ENCODE measurements at places on chromosomes 13 and 19. TPM values are rescaled to one million over a fixed set of nuclear protein-coding genes. Genes with fewer than 3 reads are reported as not detected.

DNA sequence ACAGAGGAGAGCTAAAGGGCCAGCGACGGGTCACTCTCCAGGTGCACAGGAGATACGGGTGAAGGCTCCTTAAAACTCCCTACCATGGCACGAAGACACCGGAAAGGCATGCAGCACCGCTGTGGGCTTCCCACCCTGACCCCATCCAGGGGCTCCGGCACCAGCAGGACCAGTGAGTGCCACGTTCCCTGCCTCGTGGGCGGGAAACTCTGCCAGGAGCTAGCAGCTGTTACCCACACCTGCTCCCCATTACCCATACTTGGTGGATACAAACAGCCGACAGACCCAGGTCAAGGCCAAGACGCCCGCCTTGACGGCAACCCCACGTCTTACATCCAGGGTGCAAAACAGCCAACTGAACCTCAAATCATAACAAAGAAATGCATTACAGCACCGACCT lies 56.7 kb downstream of the GNG7 start:
- no peak overlapping the region for H3K4me3 ChIP-seq
- H3K4me1 ChIP-seq, result no peaks in the 10 kb centered on the region
- H3K36me3 ChIP-seq, result no peaks in the 10 kb centered on the region
- no peak overlapping the region for H3K27ac ChIP-seq
- DNase-seq, result no peak
- H3K27me3 ChIP-seq, result peaks cover 6% of the 10 kb centered on the region

DNA sequence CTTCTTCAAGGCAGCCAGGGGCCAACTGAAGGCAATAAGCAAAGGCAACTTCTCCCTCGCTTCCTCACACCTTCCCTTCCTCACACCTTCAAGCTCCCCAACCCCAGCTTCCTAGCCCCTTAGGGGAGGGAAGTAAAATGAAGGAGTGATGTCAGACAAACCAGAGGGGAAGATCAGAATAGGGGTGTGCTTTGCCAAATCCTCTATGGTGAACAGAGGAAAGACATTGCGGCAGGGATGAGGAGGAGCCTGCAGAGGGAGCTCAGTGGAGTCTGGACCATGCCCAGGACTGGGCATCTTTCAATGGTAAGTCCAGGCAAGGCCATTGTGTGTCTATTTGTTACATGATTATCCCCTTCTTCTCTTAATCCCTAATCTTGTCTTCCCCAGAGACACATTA lies 164.0 kb downstream of the TSHZ3 start:
- peak; percentile 48 for DNase-seq
- H3K27ac ChIP-seq, result no peak overlapping the region
- H3K4me1 ChIP-seq, result no peaks in the 10 kb centered on the region
- H3K27me3 ChIP-seq, result no peaks in the 10 kb centered on the region
- H3K36me3 ChIP-seq, result peaks cover 2% of the 10 kb centered on the region

DNA sequence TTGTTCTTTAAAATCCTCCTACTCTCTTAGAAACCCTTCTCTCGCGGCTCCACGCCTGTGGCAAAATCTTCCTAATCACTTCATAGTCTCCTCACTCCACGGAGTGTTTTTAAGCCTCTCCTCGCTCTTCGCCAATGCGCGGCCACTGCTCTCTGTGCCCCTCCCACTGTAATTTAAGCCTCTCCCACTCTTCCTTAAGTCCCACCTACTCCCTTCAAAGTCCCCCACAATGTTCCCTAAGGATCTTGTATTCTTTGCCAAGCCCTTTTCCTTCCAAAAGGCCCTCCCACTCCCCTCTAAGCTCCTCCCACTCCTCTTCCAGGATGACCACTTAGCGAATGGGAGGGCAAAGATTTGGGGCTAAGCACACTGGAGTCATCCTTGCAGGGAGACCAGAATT lies 1.3 kb downstream of the FIZ1 start:
- peaks cover 14% of the 10 kb centered on the region for H3K4me1 ChIP-seq
- no peak for DNase-seq
- H3K27ac ChIP-seq, result no peak overlapping the region
- no peaks in the 10 kb centered on the region for H3K27me3 ChIP-seq

DNA sequence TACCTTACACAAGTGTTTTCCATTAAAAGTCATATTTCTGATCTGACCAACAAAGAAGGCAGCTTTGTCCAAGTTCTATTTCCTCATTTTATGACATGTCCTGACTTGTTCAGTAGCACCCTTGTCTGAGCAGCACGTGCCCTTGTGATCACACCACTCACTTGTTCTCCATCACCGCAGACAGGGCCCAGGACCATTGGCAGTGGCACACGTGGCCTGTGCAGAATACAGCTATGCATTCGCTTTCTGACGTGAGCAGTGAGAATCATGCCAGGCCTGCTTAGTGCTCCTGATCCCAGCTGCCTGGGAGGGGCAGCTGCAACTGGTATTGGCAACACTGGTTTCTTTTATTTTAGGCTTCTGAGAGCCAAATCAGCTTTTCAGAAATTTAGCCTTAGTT lies 134.2 kb downstream of the FRY start:
- H3K27ac ChIP-seq, result no peak overlapping the region
- no peaks in the 10 kb centered on the region for H3K27me3 ChIP-seq
- DNase-seq, result no peak
- H3K4me3 ChIP-seq, result no peak overlapping the region
- H3K4me1 ChIP-seq, result no peaks in the 10 kb centered on the region

DNA sequence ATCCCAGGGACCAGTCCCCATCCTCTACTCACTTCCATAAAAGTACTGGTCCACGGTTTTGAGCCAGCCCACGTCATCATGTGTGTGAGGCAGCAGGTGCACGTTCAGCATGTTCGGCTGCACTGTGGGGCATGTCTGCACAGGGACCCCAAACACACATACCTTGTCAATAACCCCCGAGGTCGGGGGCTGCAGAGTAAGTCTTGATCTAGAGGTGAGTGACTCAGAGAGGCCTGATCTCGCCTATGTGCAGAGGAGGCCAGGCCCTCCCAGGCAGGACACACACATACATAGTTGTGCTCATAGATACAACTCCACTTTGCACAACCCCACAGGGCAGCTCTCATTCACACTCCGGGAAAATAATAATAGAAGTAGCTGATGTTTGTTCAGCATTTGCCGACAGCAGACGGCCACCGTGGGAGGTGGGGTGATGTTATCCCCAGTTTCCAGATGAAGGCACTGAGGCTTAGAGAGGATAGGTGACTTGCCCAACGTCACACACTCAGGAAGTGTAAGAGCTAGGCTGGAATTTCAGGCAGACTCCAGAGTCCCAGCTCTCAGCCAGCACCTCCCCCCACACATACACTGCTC lies 774 bp downstream of the MAN2B1 start:
- peaks cover 33% of the 10 kb centered on the region for H3K4me1 ChIP-seq
- peaks cover 3% of the 10 kb centered on the region for H3K36me3 ChIP-seq
- H3K27me3 ChIP-seq, result no peaks in the 10 kb centered on the region
- H3K27ac ChIP-seq, result peak overlapping the region; percentile 67
- DNase-seq, result no peak

DNA sequence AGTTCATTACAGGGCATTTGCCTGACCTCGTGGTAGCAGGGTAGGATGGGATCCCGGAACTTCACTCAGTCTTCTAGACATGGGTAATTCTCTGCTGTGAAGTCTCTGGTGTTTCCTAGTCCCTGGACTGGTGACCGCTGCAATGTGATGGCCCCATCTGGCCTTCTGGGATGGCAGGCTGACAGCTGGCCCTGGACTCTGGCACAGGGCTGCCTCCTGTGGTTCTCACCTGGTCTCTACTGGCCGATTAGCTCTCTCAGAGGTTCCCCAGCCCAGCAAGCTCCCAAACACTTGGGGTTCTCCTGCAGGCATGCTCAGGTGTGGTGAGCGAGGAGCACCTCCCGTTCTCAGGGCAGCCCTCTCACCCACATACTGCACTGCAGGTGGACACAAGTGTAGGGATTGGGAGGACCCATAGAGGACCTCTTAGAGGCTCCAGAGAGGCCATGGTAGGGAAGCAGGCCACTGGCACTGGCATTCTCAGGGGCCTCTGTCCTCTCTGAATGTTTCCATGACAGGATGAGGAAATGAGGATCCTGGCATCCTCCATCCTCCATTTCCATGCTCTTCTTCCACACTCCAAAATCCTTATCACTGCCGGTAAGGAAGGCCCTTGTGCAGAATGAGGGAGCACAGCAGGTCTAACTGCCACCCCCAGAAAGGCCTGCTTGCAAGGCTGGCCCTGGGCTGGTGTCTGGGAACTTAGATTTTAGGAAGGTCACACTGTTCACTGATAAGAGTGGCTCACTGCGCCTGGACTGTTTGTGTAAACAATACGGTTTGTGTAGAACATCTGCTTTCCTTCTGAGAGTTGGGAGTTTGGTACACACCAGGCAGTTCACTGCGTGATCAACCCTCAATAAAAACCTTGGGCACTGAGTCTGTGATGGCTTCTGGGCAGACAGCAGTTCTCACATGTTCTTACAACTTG lies 31.5 kb upstream of the FARP1 start:
- H3K4me3 ChIP-seq, result no peak overlapping the region
- peaks cover 2% of the 10 kb centered on the region for H3K27me3 ChIP-seq
- H3K36me3 ChIP-seq, result no peaks in the 10 kb centered on the region
- H3K27ac ChIP-seq, result no peak overlapping the region
- DNase-seq, result no peak

DNA sequence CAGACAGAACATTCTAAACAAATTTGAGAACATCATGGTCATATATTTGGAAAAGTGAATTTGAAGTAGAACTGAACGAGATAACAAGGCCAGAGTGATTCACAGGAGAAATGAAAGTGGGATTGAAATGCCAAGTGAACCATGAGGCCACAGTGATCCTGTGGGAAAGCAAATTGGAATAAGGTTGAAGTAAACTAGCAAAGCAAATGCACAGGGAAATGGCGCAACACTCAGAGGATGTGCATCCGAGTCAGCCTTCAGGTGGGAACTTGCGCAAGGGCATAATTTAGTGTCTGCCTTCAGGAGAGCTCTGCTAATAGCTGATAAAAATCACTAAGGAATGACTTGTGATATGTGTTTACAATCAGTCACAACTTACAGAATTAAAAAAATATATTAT lies 696.6 kb downstream of the LIG4 start:
- H3K27me3 ChIP-seq, result no peaks in the 10 kb centered on the region
- H3K27ac ChIP-seq, result no peak overlapping the region
- no peak overlapping the region for H3K4me3 ChIP-seq
- no peak for DNase-seq

GRCh38 chr13:49561062-49561410 lies 24.3 kb downstream of the RCBTB1 start:
- H3K36me3 ChIP-seq, result peaks cover 40% of the 10 kb centered on the region
- no peak overlapping the region for H3K4me3 ChIP-seq
- H3K4me1 ChIP-seq, result peaks cover 13% of the 10 kb centered on the region
- DNase-seq, result no peak
- H3K27ac ChIP-seq, result peak overlapping the region; percentile 16
- no peaks in the 10 kb centered on the region for H3K27me3 ChIP-seq

DNA sequence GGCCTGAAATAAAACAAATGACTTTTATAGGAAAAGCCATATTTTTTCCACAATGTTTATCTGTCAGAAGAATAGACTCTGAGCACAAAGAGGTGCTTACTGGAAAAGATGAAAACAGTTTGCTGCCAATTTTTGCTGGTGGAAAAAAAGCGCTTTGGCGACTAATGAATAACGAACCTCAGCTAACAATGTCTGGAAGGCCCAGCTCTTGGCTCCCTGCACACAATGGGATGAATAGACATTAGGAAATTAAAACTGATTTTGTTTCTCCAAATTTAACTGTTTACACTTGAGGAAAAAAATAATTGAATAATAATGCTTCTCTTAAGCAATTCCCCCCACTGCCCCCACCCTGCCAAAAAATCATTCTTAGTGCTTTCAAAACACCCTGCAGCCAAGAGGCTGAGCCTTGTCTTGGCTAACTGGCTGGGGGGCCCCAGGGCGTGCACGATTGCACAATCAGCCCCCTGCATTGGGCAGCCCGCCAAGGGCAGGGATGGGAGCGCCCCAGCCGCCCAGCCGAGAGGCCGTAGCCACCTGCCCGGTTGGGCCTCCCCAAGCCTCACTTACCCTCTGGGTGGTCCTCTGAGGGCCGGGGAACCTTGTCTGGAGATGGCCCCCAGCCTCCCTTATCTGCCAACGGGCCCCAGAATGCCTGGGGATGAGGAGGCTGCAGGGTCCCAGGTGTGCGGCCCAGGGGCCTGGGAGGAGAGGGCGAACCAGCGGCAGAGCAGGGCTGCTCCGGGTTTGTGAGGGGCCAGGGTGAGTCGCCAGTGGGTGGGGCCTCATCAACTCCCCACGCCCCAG lies 16.8 kb downstream of the CEBPG start:
- DNase-seq, result no peak
- H3K36me3 ChIP-seq, result peaks cover 8% of the 10 kb centered on the region
- no peaks in the 10 kb centered on the region for H3K27me3 ChIP-seq
- no peak overlapping the region for H3K4me3 ChIP-seq
- H3K4me1 ChIP-seq, result peaks cover 31% of the 10 kb centered on the region

DNA sequence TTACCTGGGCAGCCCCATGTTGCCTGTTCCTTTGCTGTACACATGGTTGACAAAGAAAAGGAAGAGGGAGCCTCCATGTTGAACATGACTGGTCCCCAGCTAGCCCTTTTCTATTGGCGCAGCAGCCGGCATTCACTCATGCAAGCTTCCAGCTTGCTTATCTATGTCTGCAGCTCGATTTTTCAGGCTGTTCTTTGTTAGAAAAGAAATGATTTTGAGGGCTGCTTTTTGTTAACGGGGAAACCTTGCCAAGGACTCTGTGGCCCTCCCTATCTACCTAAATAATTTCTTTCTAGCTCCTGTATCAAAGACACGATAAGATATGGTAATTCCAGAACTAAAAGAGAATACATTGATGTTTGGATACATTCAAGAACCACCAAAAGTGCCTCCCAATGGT lies 20.4 kb upstream of the ADGRE2 start:
- H3K36me3 ChIP-seq, result no peaks in the 10 kb centered on the region
- H3K4me1 ChIP-seq, result no peaks in the 10 kb centered on the region
- peak; percentile 49 for DNase-seq
- H3K27ac ChIP-seq, result no peak overlapping the region
- no peaks in the 10 kb centered on the region for H3K27me3 ChIP-seq

DNA sequence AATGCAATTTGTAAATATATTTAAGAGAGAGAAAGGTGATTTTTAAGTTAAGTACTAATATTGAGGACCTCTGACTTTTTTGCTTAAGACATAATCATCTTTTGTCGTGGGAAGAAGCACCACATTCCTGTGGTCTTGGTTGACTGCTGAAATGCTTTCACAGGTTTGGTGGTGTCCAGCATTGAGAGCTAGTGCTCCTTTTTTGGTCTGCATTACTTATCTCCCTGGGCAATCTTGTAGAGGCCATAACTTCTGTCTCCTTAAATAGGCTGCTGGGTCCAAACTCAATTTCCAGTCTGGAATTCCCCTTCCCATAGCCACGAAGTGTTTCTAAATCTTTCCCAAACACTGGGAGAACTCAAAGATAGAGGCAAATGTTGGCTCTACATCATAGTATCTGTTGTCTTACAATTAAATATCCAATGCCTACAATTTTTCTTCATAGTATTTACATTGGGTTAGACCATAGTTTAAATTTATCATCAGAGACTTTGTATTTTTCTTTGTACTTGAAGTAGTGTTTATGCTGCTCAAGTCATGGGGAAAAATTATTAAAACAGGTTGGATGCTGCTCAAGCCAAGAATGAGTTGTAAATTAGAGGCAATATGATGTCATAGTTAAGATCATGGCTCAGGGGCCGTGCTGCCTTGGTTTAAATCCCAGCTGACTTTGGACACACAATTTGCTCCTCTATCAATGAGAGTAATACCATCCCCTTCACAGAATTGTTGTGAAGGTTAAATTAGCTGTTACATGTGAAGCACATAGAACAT lies 105.6 kb downstream of the POSTN start:
- no peak for DNase-seq
- H3K36me3 ChIP-seq, result no peaks in the 10 kb centered on the region
- H3K27ac ChIP-seq, result peak overlapping the region; percentile 75
- H3K4me3 ChIP-seq, result no peak overlapping the region
- no peaks in the 10 kb centered on the region for H3K27me3 ChIP-seq

Gene PLVAP
- total RNA-seq, result not detected

Gene ZNF414
- total RNA-seq, result 29.9 TPM

Gene THSD8
- total RNA-seq, result 8.2 TPM

Gene DCT
- total RNA-seq, result not detected

Gene GSX1
- total RNA-seq, result not detected

Gene APOC1
- total RNA-seq, result 3.3 TPM

Gene ZNF579
- 29.2 TPM for total RNA-seq

Gene ZNF677
- 28.4 TPM for total RNA-seq
